ENCODE measurements at places on chromosomes 7 and 10.

DNA sequence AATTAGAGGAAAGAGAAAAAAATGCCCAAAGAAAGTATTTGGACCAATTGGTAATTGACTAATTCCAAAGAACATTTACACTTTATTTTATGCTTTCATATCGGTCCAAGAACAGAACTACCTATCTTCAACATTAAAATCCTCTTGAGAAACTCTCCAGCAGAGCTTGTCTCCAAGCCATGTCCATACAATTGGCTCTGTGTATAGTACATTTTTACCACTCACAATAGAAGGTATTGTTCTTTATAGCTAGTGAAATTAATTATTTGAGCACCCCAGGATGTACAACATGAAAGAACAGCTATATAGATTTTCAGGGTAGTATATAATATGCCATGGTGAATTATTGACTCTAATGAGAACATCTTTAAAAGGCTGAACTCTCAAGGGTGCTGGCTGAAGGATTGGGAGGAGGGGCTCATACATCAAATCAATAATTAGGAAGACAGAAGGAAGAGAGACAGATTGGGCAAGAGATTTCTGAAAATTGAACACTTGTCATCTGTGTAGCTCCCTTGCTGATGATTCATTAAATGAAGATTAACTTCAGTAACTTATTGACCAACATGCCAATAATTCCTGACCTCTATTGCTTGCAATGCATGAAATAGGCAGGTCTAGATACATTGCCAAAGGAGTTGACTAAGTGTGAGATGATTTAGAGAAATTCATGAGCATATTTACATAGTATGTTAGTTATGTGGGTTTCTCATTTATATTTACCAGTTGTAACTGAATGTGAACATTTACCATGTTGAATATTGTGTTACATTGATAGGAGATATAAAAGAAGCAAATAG, 249.7 kb downstream of the MTERF1 start:
- no peak for DNase-seq

GRCh38 chr10:30811276-30812017, 181.9 kb upstream of the LYZL2 start:
- peak; percentile 36 for DNase-seq

GRCh38 chr10:852386-852785, 79.1 kb downstream of the LARP4B start:
- no peak for DNase-seq

- DNase-seq = no peak
These were observed 181.0 kb downstream of the GATA3 start for GRCh38 chr10:8235253-8236027.

GRCh38 chr10:102795453-102796406, 41.5 kb downstream of the CYP17A1 start:
- DNase-seq = no peak

DNA sequence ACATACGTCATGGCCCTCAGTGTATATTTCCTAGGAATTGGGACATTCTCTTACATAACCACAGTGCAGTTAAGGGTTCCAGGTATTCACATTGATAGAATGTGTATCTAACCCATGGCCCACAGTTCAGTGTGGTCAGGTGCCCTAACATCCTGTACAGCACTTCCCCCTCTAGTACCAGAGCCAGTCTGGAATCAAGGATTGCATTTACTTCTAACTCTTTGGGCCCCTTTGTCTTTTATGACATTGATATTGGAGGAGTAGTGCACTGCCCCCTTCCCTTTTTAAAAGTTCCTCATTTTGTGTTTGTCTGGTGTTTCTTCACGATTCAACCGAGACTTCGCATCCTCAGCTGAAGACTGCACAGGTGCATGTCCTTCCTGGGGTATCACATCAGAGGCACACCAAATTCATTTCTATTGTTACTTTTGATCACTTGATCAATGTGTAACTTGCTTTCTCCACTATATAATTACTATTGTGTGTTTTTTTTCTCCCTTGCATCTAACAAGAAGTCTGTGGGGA, 22.4 kb upstream of the NPFFR1 start:
- no peak for DNase-seq

GRCh38 chr10:75653761-75654160, 222.3 kb downstream of the LRMDA start:
- no peak for DNase-seq

- no peak for DNase-seq
These were observed 108.3 kb downstream of the MTERF1 start for GRCh38 chr7:91771921-91772815.

- DNase-seq = no peak
These were observed 64.4 kb upstream of the NME8 start for GRCh38 chr7:37784015-37784414.

- no peak for DNase-seq
These were observed 118.5 kb downstream of the GLRX3 start for GRCh38 chr10:130254662-130255061.

DNA sequence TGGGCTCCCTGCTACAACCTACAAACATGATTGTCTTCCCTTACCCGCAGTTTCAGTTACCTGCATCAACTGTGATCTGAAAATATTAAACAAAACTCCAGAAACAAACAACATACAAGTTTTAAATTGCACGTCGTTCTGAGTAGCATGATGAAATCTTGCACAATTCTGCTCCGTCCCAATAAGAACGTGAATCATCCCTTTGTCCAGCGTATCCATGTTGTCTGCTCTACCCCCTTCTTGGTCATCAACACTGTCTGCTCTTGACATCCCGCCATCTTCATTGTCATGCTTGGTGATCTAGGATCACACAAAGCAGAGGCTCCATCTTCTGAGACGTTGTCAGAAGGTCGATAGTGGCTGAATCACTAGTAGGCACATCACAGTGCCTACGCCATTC, 53.9 kb downstream of the ACADSB start:
- DNase-seq = no peak

DNA sequence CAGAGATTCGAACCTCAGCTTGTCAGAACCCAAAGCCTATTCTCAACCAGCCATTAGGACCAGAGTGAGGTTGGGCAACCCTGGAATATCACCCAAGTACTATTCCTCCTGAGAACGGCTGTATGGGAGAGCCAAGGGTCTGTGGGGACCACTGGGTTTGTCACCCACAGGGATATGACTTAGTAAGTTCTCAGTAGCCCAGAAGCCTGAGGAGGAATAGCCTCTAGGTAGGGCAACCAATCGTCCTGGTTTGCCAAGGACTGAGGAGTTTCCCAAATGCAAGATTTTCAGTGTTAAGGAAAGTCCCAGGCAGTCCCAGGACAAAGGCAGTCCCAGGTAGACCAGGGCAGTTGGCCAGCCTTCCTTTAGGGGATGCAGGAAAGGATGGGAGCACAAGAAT, 46.7 kb downstream of the PNLIPRP2 start:
- DNase-seq = no peak

DNA sequence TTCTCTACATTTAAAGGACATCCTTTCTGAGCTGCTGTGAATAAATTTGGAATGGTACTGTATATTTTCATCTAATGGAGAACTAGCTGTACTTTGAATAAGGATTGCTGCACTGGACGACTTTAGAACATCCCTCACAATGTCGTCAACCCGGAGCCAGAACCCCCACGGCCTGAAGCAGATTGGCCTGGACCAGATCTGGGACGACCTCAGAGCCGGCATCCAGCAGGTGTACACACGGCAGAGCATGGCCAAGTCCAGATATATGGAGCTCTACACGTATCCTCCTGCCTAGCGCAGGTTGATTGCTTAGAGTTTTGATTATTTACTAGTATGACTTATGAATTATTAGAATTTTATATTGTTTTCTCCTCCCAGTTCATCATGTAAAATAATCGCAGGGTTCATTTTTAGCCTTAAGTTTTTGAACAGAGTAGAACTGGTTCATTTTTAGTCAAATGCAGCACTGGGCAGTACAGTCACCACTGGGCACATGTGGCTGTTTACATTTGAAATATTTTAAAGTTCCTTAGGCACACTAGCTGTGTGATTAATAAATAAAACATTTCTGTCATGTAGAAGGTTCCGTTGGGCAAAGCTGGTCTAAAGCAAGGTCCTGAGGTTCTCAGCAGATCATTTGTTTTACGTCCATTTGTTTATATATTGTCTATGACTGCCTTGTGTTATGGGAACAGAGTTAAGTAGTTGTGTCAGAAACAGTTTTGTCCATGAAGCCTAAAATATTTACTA, 31.5 kb downstream of the CUL1 start:
- no peak for DNase-seq

- peak; percentile 67 for DNase-seq
These were observed 4.8 kb downstream of the EGR2 start for GRCh38 chr10:62811159-62811875.

- DNase-seq = no peak
These were observed 50.1 kb upstream of the GDF10 start for GRCh38 chr10:47249881-47250280.

DNA sequence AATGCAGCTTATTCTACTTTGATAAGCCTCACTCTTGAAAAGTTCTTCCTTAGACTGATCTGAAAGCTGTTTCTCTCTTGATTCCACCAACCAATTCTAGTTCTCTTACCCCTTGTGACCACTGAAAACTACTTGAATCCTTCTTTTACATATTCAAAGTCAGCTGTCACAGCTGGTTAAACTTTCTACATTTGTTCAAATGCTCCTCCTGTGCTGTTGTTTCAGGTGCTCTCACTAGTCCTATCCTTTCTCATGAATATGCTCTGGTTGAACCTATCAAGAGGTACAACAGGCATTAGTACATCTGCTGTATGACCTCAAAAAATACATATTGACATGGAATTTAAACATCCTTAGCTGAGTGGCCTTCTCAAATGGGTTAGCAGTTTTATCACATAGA, 91.5 kb downstream of the MYO3A start:
- DNase-seq = no peak

- DNase-seq = no peak
These were observed 5.8 kb downstream of the LIPA start for GRCh38 chr10:89245802-89246201.

- no peak for DNase-seq
These were observed 9.5 kb upstream of the SEM1 start for GRCh38 chr7:96719164-96719563.

DNA sequence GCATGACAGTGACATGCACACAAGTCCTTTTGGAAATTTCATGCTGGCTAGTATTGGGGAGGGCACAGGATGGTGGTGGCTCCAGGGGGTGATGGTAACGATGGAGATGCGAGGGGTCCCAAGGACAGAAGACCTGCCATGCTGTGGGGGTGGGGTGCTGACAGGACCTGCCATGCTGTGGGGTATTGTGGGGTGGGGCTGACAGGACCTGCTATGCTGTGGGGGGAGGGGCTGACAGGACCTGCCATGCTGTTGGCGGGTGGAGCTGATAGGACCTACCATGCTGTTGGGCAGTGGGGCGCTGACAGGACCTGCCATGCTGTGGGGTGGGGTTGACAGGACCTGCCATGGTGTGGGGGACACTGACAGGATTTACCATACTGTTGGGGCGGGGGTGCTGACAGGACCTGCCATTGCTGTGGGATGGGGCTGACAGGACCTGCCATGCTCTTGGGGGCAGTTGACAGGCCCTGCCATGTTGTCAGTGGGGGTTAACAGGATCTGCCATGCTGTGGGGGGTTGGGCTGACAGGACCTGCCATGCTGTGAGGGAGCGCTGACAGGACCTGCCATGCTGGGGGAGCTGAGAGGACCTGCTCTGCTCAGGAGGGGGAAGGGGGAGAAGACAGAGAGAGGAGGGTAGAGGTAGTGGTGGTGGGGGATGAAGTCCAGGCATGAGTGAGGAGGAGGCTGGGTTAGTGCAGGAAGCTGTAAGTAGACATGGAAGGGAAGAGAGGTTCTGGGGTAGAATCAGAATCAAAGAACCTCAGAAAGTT, 36.2 kb upstream of the RET start:
- no peak for DNase-seq

DNA sequence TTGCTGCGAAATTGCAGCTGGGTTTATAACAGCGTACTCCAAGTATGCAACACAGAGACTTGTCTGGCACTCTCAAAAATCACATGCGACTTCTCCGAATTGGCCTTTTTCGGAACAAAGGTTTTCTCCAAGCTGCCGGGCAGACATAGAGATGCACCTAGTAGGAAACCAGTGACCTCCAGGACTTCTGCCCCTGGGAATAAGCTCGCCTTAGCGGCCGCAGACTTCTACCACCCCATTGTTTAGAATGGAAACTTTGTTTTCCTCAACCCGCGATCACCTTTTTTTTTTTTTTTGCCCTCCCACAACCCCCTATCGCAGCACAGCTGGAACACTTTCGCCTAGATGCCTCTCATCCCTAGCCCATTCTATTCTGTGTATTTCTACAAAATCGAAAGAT, 4.9 kb upstream of the HOXA10 start:
- no peak for DNase-seq

GRCh38 chr7:137306748-137307147, 36.8 kb downstream of the PTN start:
- no peak for DNase-seq

DNA sequence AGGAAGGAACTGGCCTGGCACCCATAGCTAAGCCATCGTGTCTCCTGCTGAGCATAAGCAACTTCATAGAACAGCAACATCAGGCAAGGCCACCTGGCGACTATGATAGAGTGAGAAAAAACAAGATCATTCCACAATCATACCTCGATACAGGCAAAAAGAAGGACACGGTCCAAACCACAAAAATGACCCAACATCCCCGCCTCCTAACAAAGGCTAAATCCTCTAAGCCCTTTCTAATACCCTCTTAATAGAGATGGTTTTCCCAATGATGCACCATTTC, 40.2 kb upstream of the SVOPL start:
- no peak for DNase-seq

GRCh38 chr7:50022451-50022850, 70.6 kb downstream of the ZPBP start:
- no peak for DNase-seq

- DNase-seq = no peak
These were observed 51.4 kb downstream of the BTAF1 start for GRCh38 chr10:91974960-91975359.

DNA sequence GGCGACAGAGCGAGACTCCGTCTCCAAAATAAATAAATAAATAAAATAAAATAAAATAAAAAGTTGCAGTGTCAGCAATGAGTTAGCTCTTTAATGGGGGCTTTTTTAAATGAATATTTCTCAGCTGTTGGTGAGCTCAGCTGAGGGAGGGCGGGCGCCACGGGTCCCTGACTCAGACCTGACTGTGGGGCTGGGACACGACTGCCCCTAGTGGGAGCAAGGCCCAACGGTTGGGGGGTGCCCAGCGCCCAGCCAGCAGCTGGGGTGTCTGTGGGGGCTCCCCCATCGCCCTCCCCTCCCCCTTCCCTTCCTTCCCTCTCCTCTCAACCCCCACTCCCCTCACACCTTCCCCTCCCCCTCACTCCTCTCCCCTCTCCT, 46.6 kb downstream of the PWWP2B start:
- peak; percentile 83 for DNase-seq
